ENCODE measurements at places on chromosomes 16 and 17.
A peak's percentile ranks its signal among the peaks of the same experiment; 100 is the strongest.

DNA sequence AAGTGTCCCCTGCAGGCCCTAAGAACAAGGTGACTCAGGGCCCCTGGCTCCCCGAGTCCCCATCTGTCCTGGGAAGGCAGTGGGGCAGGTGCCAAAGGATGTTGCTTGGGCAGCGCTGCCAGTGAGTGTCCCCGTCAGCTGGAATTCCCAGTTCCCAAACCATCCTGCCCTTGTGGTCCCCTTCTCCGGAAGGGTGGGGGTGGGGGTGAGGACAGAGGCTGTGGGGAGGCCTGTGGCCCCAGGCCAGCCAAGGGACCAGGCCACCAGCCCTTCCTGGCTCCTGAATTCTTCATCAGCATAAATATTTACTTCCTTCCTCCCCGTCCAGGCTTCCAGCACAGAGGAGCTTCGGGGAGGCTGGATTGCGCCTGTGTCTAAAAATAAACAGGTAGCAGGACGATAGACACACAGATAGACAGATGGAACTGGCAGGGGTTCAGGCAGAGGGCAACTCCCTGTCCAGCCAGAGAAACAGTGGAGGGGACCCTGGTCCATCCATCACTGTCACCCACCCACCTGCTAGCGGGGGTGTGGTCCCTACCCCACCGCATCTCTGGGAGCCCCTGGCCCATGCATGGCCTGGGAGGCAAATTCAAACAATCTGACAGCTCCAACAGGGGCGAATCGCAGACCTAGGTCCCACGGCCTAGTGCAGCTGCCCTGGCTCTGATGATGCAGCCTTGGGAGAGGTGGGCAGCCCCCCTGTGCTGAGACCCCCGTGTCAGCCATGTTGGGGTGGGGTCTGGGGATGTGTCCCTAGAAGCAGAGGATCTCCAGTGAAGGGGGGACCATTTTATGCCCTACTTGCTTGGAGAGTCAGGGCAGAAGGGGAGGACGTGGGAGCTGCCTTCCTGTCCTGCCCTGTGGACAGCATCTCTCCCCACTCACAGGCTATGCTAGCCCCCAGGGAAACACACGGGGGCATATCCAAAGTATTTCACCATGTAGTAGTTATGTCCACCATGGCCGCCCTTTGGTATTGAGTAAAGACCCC, 13.2 kb downstream of the GLIS2 start:
- no peak for DNase-seq

DNA sequence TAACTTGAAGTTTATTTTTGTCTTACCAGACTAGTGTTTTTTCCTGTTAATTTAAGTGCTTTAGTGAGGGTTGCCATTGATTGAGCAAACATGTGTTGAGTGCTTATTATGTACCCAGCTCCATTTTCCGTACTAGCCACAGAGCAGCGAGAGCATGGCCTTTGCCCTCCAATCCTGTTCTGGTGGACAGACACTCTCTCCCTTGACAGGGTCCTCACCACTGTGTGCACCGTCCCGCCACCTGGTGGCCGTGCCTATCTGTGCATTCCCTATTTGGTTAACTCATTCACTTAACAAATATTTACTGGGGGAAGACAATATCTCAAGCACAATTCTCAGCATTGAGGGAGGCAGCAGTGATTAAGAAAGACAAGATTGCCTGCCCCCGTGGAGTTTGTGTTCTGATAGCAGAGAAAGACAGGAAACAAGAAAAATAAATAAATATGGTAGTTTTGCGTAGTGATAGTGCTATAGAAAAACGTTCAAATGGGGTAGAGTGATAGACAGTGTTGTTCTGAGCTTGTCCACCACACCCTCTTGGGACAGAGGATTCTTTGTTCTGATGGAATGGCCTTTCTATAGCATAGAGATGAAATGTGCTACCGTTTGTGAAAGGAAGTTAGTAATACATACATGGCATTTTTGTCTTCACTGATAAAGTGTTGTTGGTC, 13.0 kb downstream of the CDH13 start:
- DNase-seq: no peak

- DNase-seq: peak; percentile 74
These were observed 63.3 kb upstream of the HSBP1 start for GRCh38 chr16:83744441-83744981.

DNA sequence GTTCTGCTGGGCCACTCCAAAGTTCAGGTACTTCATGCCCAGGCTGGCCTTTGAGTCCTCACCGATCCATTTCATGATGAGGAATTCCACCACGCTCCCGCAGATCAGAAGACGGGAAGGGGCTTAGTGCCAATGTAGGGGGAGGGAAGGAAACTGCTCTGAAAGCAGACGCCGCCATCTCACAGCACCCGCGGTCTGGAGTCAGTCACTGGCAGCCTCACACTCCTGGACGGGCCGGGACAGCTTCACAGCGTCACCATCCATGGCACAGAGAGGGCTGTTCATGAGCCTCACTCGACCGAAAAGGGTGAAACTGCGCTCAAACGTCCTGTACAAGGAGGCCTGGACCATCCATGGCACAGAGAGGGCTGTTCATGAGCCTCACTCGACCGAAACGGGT, 62.0 kb downstream of the RPH3AL start:
- DNase-seq: no peak

DNA sequence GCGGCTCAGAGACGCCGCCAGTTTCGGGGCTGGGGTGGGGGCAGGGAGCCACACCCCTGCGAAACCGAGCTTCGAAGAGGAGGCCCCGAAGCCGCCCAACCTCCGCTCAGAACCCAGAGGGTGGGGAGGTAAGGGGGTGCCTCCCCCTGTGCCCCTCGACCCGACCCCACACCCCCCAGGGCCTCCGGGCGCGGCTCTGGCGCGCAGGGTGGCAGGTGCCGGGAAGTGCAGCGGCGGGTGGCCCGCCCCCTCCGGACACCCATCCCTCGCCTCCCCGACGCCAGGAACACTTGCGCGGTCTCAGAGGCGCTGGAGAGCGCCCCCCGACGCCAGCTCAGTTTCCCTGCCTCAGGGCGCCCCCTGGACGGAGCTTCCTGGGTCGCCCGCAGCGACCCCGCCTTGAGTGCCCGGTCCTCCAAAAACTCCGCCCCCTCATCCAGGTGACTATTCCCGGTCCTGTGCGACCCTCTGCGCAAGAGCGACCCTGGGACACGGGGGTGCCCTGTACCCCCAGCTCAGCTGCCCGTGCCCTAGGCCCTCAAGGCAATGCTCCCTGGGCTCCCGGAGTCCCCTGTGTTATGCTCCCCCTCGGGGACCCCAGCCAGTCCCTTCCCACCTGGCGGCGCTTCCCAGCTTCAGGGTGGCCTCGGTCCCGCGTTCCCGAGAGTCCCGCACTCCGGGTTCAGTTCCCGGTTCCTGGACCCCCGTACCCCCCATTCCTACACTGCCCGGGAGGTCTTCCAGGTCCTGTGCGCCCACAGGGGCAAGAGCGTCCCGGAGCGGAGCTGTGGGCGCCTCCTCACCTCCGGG, 562 bp downstream of the PPL start:
- DNase-seq: no peak

DNA sequence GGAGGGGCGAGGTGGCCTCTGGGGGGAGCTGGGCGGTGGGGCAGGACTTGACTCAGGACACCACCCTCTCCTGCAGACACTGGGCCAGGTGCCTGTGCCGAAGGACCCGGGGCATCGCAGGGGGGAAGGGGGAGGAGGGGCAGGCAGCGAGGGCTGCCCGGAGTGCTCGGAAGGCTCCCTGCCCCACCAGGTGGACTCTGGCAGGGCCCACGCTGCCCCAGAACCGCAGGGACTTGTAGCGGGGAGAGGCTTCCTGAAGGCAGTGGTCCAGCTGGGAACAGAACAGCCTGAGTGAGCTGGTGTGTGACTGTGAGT, 4.4 kb upstream of the HCRT start:
- no peak for DNase-seq

GRCh38 chr17:17834974-17835373, 1.8 kb downstream of the SREBF1 start:
- DNase-seq: no peak

GRCh38 chr17:41702712-41703111, 9.4 kb upstream of the GAST start:
- no peak for DNase-seq

- no peak for DNase-seq
These were observed 414.8 kb downstream of the MAF start for GRCh38 chr16:79185711-79186110.

DNA sequence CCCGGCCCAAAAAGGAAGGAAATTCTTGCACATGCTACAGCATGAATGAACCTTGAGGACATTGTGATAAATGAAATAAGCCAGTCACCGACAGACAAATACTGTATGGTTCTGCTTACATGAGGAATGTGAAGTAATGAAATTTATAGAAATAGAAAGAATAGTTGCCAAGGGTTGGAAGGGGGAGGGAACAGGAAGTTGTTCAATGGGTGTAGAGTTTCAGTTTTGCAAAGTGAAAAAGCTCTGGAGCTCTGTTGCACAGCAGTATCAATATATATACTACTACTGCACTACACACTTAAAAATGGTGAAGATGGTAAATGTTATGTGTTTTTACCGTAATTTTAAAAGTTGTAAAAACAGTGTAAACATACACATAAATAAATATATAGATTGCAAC, 43.7 kb downstream of the PKD1L3 start:
- DNase-seq: no peak

DNA sequence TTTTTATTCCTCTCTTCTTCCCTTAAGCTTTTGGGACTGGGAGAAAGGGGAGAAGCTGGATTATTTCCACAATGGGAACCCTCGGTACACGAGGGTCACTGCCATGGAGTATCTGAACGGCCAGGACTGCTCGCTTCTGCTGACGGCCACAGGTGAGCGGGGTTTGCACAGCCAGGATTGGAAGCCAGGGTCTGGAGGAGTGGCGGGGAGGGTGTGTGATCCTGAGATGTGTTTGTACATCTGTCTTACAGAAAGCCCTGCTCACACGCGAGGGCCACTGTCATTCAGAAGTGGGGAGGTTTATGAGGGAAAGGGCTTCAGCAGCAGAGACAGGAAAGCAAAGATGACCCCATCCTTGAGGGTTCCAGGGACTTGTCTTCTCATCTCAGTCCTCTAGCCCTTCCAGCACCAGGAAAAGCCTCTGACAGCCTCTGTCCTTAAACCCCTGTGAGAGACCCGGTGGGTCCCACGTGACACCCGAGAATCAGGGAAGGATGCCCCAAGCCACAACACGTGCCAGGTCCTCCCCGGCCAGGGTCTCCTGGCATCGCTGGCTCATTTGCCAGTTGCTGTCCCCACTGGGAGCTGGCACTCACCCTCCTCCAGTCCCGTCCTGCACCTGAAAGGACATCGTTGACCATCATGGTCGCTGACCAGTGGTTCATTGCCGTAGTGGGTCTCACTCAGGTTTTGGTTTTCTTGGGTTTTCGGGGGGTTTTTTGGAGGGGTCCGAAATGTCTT, 44.3 kb upstream of the CHMP6 start:
- no peak for DNase-seq

DNA sequence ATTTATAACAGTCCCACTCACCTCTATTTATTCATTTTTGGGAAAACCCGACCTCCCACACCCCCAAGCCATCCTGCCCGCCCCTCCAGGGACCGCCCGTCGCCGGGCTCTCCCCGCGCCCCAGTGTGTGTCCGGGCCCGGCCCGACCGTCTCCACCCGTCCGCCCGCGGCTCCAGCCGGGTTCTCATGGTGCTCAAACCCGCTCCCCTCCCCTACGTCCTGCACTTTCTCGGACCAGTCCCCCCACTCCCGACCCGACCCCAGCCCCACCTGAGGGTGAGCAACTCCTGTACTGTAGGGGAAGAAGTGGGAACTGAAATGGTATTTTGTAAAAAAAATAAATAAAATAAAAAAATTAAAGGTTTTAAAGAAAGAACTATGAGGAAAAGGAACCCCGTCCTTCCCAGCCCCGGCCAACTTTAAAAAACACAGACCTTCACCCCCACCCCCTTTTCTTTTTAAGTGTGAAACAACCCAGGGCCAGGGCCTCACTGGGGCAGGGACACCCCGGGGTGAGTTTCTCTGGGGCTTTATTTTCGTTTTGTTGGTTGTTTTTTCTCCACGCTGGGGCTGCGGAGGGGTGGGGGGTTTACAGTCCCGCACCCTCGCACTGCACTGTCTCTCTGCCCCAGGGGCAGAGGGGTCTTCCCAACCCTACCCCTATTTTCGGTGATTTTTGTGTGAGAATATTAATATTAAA, 638 bp upstream of the TMEM88 start:
- no peak for DNase-seq

GRCh38 chr16:5206331-5206990, 108.9 kb upstream of the EEF2KMT start:
- no peak for DNase-seq

Measured in H54 (cell line).